Lower lobe of right lung (tissue), 2 donors: ENCODE measurements at places on chromosomes 5 and 9. TPM values are rescaled to one million over a fixed set of nuclear protein-coding genes. Genes with fewer than 3 reads are reported as not detected.

Gene DMRT3
- total RNA-seq: 0.24 TPM

Gene EIF4EBP3
- 19.3 TPM for total RNA-seq

Gene CCDC192
- total RNA-seq: not detected

Gene IL9
- not detected for total RNA-seq

Gene EPB41L4A
- 44.8 TPM for total RNA-seq

Gene HACD4
- 13.5 TPM for total RNA-seq

Gene GCNT1
- 14.4 TPM for total RNA-seq

Gene SLC1A1
- total RNA-seq: 31.4 TPM

Gene TMEM215
- total RNA-seq: 0.09 TPM

Gene NPM1
- 684 TPM for total RNA-seq

Gene GOLM1
- total RNA-seq: 16.7 TPM

Gene DRD1
- total RNA-seq: 0.62 TPM

Gene OR4F3
- total RNA-seq: not detected

Gene RAPGEF1
- total RNA-seq: 146 TPM

Gene FGF10
- 7.6 TPM for total RNA-seq

Gene PRSS3
- 0.65 TPM for total RNA-seq

Gene GPRIN1
- total RNA-seq: 1.4 TPM

Gene GMCL2
- total RNA-seq: not detected

Gene SLC6A3
- 0.12 TPM for total RNA-seq

Gene ESM1
- 0.68 TPM for total RNA-seq

Gene TBCA
- total RNA-seq: 117 TPM

Gene GLT6D1
- total RNA-seq: not detected

Gene SHLD3
- total RNA-seq: 3.4 TPM

Gene PDE6A
- not detected for total RNA-seq

Gene SLC6A19
- total RNA-seq: not detected

Gene LCNL1
- 1.9 TPM for total RNA-seq

Gene TNFSF15
- total RNA-seq: 5.2 TPM

Gene DUSP1
- 367 TPM for total RNA-seq

Gene ACER2
- total RNA-seq: 5.9 TPM

Gene PLPPR1
- total RNA-seq: 5.4 TPM

Gene STING1
- total RNA-seq: 120 TPM

Gene GRM6
- not detected for total RNA-seq

Gene DIPK1B
- 15.1 TPM for total RNA-seq

Gene IFNB1
- not detected for total RNA-seq

Gene BTNL3
- not detected for total RNA-seq

Gene OTP
- not detected for total RNA-seq

Gene BHMT2
- 3.9 TPM for total RNA-seq

Gene IRX4
- not detected for total RNA-seq

Gene PAX5
- 0.18 TPM for total RNA-seq

Gene PCDHA1
- total RNA-seq: not detected

Gene PALM2AKAP2
- total RNA-seq: 26.2 TPM

Gene CCL21
- 138 TPM for total RNA-seq

Gene AGTPBP1
- total RNA-seq: 47.0 TPM

Gene OR13C4
- total RNA-seq: not detected

Gene TICAM2
- total RNA-seq: 5.8 TPM

Gene QSOX2
- total RNA-seq: 10.5 TPM

Gene DDX4
- not detected for total RNA-seq

Gene NUTM2F
- total RNA-seq: not detected

Gene ZBTB5
- total RNA-seq: 9.2 TPM

Gene STC2
- 10.8 TPM for total RNA-seq

Gene PCDHB8
- total RNA-seq: 2.6 TPM

Gene COL5A1
- total RNA-seq: 29.0 TPM

Gene EQTN
- total RNA-seq: not detected

Gene SMIM23
- total RNA-seq: not detected

Gene SHB
- 25.3 TPM for total RNA-seq
